ENCODE measurements at places on chromosomes 2 and 18.

DNA sequence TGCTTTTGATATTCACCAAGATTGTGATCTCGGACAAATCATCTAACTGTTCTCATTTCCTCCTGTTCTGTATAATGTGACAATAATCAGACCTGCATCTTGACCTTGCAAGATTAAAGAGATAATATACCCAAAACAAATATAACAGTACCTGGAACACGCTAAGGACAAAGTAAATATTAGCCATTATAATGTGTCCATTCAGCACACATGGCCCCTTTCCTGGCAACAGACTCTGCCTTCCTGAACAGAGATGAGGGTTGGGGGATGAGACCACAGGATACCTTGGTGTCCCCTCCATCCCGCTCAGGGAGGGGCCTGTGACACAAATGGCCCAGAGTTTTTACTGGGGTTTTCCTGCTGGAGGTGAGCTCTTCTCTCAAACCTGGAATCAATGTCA is 143.4 kb upstream of the SERPINE2 start:
- DNase-seq: no peak

GRCh38 chr2:54466870-54467269 is 10.7 kb downstream of the SPTBN1 start:
- no peak for DNase-seq

GRCh38 chr2:53787614-53788289 is 908 bp downstream of the ERLEC1 start:
- peak; percentile 22 for DNase-seq

GRCh38 chr2:20230114-20230425 is 5.1 kb upstream of the SDC1 start:
- DNase-seq: no peak

GRCh38 chr2:33225350-33225749 is 251.1 kb upstream of the RASGRP3 start:
- DNase-seq: no peak

DNA sequence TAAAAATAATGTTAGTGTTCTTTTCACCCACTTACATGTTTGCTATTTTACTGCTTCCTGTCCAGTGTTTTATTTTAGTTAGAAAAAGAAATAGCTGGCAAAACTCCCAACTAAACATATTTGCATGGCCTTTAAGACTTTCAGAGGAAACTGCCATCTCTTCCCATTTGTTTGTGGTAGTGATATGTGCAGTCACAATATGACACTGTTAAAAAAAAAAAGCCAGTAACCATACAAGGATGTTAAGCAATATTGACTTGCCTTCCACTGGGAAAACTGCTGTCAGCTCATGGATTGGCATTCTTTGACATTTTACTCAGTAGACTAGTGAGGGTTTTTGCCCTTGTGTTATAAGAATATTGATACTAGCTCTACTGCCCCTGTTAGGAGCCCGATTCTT is 29.1 kb downstream of the XIRP2 start:
- no peak for DNase-seq

DNA sequence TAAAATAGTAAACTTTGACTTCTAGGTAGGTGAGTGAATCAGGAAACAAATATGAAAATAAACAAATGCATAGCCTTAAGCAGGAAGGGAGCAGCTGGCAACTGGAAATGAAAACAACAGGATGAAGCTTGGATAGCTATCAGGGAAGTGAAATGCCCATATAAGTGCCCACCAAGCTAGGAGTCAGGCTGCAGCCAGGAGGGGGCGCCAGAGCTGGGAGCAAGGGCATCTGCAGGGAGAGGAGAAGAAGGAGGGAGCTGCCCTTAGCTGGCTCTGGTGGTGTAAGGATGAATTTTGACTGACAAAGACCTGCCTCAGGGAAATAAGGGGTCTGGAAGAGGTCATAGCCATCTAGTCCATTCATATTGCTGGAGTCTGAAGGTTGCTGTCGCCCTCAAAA is 298.3 kb downstream of the TDRD15 start:
- DNase-seq: no peak

DNA sequence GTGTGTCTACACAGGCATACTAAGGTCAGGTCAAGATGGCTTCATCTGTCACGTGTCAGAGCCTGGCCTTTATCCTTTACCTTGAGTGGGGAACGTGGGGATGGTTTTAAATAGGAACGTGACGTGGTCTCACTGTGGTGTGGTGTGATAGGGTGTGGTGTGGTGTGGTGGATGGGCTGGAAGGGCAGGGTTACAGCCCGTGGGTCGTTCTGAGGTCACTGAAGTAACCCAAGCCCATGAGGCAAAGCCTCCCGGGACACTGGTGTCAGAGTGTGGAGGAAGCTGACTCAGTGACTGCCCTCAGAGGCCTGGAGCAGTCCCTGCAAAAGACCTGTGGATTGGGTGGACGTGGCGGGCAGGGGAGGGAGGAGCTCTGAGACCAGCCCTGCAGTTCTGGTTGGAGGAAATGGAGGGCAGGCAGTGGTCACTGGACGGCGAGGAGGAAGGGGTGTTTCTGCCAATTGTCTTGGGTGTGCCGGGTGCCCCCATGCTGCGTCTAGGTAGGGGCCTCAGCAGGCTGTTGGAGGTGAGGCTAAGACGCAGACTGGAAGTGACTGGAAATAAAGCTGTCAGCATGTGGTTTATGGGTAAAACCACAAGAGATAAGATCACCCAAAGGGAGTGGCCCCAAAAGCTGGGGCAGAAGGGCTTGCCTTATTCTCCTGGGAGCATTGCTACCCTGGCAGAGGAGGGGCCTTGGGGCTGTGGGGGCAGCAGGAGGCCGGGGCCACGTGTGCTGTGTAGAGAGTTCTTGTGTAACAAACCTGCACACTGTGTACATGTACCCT is 84.8 kb downstream of the SH3RF3 start:
- peak; percentile 88 for DNase-seq

DNA sequence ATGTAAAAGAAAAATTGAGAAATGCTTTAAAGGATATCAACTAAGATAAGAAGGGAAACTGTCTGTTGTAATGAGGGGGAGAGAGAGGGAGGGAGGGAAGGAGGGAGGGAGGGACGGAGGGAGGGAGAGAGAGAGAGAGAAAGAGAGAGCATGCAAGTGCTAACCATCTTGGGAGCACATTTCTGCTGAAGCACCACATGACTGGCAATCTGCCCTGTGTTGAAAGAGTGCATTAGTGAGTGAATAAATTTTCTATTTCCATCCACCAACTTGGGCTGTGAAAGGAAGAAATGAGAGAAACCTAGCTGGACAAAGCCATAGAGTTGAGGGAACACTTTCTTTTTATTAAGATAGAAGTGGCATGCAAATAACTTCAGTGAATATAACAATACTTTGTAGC is 110.7 kb downstream of the TMX3 start:
- no peak for DNase-seq

- DNase-seq: peak; percentile 12
Observed at GRCh38 chr2:166700079-166700478, 188.2 kb upstream of the XIRP2 start.

- peak; percentile 68 for DNase-seq
Observed at GRCh38 chr2:30110773-30111172, 36.0 kb upstream of the YPEL5 start.

GRCh38 chr18:43719267-43719795 is 442.0 kb upstream of the SYT4 start:
- DNase-seq: no peak

DNA sequence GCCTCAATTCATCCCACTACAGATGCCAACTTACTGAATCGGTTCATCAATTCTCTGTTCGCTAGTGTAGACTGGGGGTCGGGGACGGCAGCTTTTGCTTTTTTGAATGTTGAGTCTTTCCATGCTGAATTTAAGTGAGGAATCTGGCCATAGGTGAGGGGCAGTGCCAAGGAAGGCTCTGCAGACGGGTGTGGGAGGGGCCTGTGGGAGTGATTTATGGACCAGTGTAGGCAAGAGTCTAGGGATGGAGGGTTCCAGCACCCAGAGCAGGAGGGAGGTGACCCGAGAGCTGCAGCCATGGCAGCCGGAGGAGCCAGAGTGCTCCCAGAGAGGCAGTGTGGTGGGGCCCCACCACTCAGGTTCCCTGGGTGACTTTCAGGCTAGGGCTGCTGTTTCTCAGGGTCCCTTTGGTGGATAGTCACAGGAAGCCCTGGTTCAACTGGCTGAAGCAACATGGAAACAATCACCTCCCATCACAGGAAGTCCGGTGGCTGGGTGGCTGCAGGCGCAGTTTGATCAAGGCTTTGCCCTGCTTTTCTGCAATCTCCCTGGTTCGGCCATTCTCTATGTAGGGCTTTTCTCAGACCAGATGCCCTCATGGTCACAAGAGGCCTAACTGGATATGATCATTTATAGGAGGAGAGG is 16.9 kb upstream of the TEX44 start:
- DNase-seq: no peak

DNA sequence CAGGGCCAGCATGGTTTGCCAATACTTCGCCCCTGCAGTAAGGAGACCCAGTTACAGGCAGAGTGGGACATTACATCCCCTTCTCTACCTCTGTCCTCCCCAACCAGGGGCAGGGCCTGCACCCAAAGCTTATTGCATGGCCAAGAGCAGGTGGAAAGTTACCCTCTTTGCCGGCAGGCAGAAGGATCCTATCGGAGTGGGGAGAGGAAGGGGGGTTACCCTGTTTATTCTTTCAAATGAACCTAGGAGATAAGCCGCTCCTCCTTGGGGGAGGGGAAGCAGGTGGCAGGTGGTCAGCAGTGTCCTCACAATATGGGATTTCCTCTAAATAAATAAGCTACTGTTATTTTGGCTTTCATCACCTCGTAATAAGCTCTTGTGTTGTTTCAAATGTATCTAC is 53.9 kb downstream of the SPATS2L start:
- DNase-seq: no peak

DNA sequence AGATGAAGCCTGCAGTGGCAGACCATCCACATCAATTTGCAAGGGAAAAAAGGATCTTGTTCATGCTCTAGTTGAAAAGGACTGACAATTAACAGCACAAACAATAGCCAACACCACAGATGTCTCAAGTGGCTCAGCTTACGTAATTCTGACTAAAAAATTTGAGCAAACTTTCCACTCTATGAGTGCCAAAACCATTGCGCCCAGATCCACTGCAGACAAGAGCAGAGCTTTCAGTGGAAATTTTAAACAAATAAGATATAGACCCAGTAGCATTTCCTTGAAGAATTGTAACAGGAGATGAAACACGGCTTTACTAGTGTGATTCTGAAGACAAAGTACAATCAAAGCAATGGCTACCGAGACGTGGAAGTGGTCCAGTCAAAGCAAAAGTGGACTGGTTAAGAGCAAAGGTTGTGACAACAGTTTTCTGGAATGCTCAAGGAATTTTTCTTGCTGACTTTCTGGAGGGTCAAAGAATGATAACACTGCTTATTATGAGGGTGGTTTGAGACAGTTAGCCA is 12.0 kb upstream of the ZNF396 start:
- DNase-seq: peak; percentile 39

DNA sequence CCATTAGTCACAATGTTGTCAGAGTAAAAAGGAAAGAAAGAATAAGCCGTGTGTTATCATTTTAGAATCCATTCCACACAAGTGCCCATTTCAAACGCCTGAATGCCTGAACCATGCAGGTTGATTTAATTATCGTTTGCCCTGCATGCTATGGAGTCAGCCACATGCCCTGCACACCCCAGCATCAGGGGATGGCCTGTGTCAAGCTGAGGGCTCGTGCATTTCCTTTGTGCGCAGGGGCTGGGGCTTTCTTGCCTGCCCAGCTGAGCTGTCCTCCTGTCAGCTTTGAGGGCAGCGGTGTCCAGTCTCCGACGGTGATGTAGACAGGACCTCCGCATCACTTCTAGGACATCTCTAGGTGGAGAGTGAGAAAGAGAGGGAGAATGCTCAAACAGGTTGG is 200.4 kb downstream of the TSN start:
- DNase-seq: no peak

DNA sequence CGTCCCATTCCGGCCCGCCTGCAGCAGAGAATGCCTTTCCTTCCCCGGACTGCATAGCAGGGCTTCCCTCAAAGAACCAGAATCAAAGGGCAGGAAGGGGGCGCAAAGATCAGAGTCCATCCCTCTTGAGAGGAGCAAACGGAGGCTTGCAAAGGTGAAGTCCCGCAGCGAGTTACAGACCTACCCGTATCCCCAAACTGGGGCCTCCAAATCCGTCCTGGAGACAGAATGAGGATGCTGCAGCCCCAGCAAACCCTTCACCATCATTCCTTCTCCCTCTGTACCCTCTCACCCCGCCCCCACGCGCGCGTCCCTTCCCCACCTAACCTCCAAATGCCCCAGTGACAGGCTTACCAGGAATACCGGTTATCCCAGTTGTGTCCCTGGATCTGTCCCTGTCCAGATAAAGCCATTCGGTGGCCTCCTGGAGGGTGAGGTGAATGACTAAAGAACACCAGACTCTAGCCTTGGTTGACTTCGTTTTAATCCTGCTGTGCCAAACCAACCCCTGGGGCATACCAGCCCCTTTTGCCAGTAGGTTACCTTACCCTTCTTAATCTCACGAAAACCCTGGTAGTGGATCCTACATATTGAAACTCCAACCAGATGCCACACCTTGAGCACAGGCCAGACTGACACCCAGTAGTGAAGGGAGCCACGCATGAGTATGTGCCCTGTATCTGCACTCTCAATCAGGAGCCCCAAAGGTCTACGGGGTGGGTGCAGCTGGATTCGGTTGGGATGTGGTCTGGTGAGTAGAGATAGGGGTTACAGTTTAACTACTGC is 961 bp upstream of the SLC40A1 start:
- DNase-seq: no peak

- DNase-seq: peak; percentile 49
Observed at GRCh38 chr2:227890495-227891079, 19.2 kb downstream of the DAW1 start.

DNA sequence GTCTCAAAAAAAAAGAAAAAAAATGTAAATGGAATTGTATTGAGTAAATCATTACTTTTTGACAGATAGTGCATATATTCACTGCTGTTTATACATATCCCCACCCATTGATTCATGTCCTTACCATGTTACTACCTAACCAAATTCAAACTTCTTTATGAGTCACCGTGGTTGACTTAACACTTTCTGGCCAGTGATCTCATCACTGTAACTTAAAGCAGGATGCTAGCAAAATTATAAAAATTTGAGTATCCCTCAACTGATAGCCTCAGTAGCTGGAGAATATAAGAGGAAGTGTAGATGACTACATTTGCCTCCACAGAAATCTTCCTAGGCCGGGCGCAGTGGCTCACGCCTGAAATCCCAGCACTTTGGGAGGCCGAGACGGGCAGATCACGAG is 13.4 kb downstream of the CNOT9 start:
- peak; percentile 85 for DNase-seq

GRCh38 chr18:3486512-3486911 is 36.5 kb downstream of the TGIF1 start:
- DNase-seq: no peak

Data from HCEC 1CT (cell line).